Cortex of kidney (tissue), 1 donor: ENCODE measurements at places on chromosomes 7 and 10.

GRCh38 chr10:102009801-102010425, 46.1 kb downstream of the ARMH3 start:
- DNase-seq, result no peak

DNA sequence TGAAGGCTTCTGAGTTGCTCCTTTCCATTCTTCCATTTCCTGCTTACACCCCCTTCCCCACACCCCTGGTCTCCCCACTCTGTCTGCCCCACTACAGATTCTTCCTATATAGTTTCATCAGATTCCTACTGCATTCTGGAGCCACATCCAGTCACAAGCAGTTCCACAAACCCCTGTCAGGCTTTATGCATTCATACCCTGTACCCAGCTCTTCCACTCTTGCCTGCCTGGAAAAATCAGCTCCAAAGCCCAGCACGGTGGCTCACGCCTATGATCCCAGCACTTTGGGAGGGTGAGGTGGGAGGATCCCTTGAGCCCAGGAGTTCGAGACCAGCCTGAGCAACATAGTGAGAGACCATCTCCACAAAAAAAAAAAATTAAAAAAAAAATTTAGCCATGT, 60.4 kb downstream of the C10orf67 start:
- DNase-seq, result no peak

GRCh38 chr7:68334216-68334615, 1264.1 kb upstream of the AUTS2 start:
- no peak for DNase-seq

- DNase-seq, result no peak
Measured at GRCh38 chr7:100568176-100568895, 5.4 kb downstream of the SAP25 start.

DNA sequence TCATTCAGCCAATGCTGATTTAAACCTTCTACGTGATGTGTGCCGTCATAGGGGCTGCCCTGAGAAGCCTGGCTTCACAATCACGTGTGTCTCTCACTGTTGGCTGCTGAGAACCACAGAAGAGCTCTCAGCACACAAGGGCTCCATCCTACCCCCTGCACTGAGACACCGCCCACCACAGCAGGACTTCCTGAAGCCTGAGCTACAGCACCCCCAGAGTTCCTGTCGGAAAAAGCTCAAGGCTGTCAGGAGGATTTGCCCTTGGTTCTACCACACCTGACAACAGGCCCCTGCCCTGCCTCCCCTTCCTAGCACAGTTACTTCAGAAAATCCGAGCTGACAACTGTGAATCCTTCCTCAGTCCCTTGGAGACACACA, 191.9 kb downstream of the MAD1L1 start:
- no peak for DNase-seq
